ENCODE measurements at places on chromosomes 12 and 14.

DNA sequence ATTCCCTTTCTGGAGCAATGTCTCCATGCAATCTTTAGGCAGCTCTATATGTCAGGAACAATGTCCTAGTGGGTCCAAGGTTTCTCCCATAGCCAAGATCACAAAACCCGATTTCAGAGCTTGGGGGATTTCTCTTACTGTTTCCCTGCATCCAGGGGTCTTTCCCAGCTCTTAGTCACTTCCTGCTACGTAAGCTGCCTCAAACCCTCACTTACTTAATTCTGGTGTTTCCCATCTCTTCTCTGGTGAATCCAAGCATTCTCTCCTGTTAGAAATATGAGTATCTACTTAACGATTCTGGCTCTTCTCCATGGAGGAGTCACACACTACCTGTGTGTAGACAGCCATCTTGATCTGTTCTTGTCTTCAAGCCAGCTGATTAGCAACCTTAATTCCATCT lies 80.0 kb downstream of the IFNG-AS1 start:
- DNase-seq: no peak

DNA sequence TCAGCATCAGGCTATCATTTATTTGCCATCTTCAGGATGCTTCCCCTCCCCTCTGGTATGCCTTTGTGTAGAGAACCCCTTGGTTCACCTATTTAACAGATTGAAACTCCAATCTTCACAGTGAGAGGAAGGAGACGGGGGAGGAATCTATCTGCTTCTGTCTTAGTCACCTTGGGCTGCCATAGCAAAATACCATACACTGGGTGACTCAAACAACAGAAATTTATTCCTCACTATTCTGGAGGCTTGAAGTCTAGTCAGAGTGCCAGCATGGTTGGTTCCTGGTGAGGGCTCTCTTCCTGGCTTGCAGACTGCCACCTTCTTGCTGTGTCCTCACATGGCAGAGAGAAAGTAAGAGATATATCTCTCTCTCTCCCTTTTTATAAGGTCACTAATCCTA lies 13.5 kb upstream of the EML1 start:
- peak; percentile 96 for DNase-seq

DNA sequence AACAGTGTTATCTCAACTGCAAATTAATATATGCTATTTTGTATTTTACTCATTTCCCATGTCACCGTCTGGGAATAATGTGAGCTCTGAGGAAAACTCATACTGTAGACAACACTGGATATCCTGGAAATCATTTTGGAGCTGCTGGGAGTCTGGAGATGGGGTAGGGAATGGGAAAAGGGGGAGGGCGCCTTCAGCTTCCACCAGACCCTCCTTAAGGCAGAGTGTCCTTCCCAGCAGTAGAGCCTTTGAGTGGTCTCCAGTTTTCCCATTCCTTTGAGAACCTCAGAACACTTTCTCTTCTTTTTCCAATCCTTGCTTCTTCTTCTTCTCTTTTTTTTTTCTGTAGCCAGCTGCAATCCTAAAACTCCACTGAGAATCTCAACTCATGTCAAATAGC lies 5.4 kb upstream of the LRIG3 start:
- no peak for DNase-seq

DNA sequence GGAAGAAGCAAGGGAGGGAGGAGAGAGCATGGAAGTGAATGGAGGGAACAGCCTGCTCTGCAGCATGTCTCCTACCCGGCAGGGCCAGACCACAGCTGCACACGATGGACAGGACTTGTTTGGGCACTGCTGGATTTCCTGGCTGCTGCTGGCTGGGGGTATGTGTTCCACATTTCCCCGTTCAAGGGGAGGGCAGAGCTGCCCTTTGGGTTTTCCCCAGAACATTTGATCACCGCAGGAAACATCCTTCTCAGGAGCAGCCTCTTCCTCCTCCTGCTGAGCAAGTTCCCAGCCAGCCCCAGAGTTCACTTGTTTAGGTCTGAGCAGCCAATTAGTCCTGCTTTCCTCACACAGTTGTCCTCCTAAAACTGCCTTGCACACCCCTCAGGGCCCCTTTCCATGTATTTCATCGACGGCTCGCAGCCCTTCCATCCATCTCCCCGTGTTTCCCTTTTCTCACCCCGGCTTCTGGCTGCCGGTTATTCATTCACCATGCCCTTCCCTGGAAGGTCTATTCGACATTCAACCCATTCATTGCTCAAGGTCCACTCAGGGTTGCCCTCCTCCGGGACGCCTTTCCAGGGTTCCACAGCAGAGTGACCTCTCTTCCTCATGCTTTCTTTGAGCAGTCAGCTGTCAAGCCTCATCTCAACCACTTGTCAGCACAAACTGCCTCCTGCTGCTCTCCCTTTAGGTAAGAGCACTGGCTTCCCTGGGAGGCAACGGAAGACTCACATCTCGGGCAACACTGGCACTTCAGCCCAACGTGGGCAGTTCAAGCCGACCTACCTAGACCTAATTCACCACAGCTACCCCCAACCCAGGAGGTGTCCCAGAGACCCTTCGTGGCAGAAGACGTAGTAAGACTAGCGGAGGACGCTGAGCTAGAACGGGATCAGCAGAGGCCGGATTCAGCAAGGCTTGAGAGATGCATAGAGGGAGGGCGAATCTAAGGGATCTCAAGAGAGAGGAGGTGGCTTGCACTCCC lies 20.1 kb upstream of the ANO2 start:
- peak; percentile 19 for DNase-seq

DNA sequence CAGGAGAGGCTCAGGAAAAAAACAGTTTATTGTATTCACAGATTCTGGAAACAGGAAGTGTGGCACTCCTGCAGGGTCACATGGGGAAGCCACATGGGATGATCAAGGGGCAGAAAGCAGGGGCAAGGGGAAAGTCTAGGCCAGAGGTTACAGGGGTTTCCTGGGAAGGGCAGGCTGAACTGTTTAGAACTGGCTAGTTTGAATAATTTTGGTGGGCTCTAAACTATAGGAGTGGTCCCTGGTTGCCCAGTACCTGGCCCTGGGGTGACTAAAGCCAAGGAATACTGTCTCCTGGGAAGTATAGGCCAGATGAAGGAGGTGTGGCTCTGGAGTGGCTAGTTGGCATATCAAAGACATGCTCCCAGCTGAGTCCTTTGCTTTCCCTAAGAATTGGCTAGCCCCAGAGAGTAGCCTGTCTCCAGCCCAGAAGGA lies 169.2 kb downstream of the SLC41A2 start:
- no peak for DNase-seq

GRCh38 chr14:90604356-90604755 lies 207.5 kb downstream of the CALM1 start:
- DNase-seq: no peak

DNA sequence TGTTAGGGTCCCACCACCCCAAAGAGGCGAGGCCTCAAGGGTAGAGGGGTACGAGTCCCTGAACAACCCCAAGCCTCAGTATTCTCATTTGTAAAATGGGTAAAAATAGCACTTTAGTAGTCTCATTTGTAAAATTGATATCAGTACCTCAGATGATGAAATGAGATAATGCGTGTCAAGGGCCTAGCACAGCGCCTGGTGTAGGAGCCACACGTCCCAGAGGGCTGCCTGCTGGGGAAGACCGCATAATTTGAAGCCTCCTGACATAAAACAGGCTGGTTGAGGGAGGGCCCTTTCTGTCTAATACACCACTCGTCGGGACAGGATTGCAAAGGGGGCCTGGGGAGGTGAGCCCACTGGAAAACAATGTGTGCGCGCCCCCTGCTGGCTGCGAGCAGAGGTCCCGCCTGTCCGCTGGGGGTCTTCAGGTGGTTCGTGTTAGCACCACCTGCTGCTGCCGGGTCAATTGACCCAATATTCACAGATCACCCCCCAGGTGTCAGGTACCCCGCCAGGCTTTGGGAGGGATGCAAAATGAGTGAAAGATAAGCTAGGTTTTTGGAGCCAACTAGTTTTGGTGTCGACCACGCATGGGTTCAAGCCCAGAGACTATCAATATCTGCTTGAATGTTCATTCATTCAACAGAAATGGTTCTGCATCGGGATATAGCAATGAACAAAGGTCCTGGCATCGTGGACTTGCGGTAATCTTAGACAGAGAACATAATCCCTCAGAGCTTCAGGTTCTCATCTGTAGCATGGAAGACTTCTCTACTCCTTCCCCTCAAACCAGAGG lies 24.7 kb upstream of the IRF2BPL start:
- DNase-seq: peak; percentile 70

DNA sequence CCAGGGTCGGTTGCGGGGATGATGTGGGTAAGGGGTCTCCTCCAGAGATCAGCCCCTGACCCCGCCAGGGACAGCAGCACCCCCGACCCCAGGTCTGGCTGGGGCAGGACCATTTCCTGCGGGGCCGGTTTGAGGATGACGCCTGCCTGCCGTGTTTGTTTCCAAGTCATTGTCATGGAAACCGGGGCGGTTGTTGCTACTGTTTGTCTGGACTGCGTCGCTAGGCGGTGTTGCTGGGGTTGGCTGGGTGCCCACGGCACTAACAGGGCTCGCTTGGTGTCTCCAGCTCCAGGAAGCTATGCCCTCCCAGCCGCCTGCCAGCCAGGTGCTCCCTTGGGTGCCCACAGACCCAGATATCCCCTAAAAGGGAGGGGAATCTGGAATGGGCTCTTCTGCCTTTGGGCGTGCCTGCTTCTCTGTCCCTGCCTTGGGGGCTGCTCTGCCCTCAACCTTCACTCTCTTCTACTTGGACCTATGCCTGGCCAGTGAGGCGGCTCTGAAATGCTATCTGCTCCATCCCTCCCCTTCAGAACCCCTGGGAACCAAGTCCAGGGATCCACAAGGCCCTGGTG lies 4.7 kb upstream of the CRIP1 start:
- DNase-seq: peak; percentile 99

DNA sequence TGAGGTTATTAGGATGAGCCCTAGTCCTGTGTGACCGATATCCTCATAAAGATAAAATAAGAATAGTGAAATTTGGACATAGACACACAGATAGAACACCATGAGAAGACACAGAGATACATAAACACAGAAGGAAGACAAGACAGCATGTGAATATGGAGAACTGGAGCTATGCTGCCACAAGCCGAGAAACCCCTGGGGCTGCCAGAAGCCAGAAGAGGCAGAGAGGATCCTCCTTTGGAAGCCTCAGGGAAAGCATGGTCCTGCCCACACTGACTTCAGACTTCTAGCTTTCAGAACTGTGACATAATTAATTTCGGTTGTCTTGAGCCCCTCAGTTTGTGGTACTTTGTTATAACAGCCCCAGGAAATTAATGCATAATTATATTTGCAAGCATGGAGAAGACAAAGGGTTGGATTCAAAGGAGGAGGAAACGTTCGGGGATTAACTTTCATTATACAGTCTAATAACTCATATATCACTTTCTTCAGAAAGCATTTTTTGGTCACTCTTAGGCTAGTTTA lies 1501.8 kb upstream of the FLRT2 start:
- no peak for DNase-seq

DNA sequence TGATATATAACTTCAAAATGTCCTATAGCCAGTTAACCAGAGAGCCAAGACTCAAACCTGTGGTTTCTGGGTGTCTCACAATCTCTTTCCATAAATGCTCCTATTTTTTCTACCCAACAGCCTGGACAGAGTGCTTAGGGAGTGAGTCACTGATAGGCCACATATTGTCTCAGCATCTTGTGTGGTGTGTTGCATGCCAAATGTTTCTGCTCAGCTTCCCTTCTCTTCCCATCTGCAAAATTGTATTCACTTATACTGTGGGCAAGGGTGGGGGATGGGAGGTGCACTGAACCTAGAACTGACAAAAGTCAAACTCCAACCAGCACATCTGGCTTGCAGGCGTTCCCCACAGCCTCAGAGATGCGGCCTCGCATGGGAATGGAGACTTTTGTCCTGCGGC lies 123.3 kb downstream of the KCNA5 start:
- DNase-seq: peak; percentile 91

DNA sequence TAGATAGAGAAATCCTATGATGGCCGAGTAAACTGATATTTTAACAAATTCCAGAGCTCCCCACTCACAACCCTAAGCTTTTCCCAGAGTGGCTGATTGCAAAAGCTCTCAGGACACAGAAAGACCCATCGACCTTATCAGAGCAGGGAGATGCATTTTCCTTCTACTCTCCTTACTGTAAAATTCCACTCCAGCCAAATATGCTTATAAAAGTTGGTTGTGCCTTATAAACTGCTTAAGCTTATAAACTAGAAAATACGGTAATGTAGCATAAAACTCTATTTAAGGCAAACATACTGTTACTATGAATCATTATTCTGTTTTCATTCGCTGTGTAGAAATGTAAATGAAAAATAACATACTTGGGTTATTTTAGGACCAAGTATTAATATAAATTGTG lies 41.6 kb upstream of the TRHDE start:
- DNase-seq: no peak

- no peak for DNase-seq
These were observed 232.0 kb downstream of the GRIN2B start for GRCh38 chr12:13749389-13749788.

GRCh38 chr12:69024413-69024812 lies 91.4 kb upstream of the CPM start:
- DNase-seq: peak; percentile 98

- no peak for DNase-seq
These were observed 19.6 kb upstream of the GALNT8 start for GRCh38 chr12:4700621-4701026.

DNA sequence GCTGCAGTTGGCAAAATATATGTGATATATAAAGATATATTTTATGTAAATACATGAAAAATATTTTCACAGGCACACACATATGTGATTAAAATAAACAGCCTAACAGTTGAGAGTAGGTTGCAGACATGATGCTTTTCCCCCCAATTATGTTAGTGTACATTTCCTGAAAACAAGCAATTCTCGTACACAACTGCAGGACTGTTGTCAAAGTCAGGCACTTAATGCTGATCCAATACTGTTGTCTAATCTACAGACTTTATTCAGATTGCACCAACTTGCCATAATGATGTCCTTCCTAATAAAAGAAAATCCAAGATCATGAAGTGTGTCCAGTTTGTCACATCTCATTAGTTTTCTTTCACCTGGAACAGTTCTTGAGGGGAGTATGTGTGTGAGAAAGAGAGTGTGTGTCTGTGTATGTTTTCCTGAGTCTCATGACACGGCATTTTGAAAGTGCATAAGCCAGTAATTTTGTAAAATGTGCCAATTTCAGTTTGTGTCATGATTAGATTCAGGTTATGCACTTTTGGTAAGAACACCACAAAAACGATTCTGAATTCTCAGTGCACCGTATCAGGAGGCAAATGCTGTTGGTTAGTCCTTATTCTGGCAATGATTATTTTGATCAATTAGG lies 16.5 kb upstream of the SEL1L start:
- no peak for DNase-seq

DNA sequence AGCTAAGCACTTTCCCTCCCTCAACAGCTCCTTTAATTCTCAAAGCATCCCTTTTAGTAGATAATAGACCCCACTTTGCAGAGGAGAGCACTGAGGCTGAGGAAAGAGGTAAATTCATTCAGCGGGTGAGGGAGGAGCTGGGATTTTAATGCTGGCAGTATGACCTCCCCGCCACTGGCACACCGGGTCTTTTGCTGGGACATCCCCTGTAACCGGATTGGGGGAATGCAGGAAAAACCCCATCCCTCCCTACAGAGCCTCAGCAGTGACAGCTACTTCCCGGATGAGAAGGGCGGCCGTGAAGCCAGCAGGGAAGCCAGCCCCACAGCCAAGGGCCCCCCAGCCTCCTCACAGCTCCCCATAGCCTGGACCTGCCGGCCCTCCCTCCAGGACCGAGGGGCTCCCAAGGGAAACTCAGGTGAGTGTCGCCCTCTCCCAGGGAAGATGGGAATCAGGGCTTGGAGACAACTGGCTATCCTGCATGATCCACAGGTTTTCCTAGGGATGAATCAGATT lies 12.1 kb downstream of the ZBTB39 start:
- no peak for DNase-seq

GRCh38 chr12:109702111-109702841 lies 11.3 kb upstream of the FAM222A start:
- peak; percentile 17 for DNase-seq
